H54 (cell line): ENCODE measurements at places on chromosomes 7 and 10.

DNA sequence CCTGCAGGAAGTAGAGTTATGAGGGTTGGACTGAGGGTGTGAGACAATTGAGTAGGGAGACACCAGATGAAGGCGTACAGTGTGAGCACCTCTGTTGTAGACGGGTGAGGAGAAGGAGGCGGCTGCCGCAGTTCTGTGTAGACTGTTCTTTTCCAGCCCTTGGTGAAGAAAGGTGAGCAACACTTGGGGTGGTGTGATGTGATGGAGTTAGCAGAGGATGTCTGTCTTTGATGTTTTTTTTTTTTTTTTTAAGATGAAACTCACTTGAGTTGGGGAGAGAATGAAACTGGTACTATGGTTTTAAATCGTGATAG, 42.8 kb upstream of the RNF216 start:
- DNase-seq, result no peak

GRCh38 chr10:114058297-114058696, 14.6 kb downstream of the ADRB1 start:
- DNase-seq, result no peak

DNA sequence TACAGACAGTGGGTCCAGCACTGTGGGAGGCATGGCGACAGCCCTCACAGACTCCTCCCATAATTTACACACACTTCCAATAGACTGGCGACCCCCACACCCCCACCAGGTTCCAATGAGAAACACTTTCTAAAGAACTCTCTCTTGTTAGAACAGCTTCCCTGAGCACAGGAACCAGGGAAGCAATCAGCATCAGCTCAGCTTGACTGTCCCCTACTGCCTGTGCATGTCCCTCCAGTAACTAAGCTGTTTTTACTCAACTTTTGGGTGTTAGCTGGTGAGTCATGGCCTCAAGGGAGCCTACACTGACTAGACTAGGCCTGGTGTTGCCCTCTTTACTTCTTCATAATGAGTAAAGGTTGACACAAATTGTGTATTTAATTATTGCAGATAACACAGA, 32.6 kb upstream of the HERPUD2 start:
- no peak for DNase-seq

DNA sequence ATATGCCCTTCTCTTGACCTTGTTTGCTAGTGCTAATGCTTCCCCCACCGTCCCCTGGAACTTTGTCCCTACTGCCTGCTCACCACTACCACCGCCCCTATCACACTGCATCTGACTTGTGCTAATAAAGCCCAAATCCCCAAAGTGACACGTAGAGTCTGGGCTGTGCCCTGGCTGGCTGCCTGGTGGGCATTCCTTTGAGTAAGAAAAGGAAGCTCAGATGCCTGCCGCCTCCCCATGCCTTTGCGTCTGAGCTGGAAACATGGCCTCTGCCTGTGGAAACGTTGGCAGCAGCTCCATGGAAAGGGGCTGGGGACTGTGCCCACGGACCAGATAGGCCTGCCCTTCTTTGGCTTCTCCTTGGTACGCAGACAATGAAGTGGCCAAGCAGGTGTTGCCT, 138.3 kb downstream of the CYP26A1 start:
- DNase-seq, result no peak

GRCh38 chr10:33209802-33210201, 124.7 kb downstream of the NRP1 start:
- no peak for DNase-seq

DNA sequence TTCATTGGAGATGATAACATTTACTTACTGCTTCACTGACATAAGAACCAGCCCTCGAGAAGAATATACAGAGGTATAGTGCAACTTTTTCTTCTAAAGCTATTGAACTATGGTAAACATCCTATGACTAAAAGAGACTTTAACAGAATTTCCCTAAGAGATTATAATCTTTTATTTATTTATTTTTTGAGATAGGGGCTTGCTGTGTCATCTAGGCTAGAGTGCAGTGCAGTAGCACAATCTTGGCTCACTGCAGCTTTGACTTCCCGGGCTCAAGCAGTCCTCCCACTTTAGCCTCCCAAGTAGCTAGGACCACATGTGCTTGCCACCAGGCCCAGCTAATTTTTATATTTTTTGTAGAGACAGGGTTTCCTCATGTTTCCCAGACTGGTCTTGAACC, 258.5 kb upstream of the FERD3L start:
- no peak for DNase-seq

- no peak for DNase-seq
Measured at GRCh38 chr10:12638103-12638502, 288.8 kb downstream of the CAMK1D start.

- no peak for DNase-seq
Measured at GRCh38 chr7:100546926-100547800, 8.2 kb downstream of the AGFG2 start.

DNA sequence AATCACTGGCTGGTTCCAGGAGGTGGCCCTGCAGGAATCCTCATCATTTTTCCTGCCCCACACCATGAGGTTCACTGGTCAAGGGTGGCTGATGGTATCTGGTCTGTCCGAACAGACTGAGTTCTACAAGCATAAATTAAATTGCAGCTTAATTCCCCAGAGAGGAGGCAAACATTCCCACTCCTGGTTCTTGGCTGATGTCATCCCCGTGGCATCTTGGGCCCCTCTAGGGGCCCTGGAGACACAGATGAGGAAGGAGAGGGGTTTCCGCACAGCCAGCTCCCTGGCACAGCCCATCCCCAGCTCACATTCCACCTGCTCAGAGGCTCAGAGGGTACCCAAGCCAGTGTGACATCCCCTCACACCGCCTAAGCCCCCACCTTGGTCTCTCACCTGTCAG, 5.3 kb upstream of the KLRG2 start:
- DNase-seq, result no peak

DNA sequence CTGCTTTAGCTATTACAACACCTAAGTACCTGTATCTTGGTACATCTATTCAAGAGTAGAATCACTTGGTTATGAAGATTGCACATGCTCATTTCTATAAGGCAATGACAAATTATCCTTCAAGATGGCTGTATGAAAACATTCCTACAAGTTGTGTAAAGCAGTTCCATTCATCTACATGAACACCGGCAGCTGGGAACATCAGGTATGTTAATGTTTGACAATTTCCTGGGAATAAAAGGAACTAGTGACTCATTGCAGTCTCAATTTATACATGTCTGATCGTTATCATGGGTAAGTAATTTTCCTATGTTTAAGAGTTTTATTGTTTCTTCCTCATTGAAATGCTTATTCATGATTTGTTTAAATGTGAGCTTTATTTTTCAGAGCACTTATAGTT, 203.2 kb upstream of the SEMA3E start:
- DNase-seq, result no peak

- DNase-seq, result no peak
Measured at GRCh38 chr10:131485732-131486131, 174.2 kb upstream of the TCERG1L start.

DNA sequence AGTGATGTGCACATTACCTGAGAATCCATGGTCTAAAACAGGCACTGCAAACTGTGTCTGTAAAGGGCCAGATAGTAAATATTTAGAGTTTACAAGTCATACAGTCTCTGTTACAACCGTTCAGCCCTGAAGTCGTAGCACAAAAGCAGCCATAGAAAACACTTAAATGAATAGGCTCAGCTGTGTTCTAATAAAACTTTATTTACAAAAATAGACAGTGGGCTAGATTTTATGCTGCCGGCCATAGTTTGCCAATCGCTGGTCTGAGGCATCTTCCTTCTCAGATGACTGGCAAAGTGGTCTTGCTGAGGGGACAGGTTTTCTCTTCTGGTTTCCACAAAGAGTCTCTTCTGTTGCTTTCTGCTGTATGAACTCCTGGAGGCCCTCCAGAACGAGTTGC, 121.7 kb downstream of the EMX2 start:
- DNase-seq, result no peak

DNA sequence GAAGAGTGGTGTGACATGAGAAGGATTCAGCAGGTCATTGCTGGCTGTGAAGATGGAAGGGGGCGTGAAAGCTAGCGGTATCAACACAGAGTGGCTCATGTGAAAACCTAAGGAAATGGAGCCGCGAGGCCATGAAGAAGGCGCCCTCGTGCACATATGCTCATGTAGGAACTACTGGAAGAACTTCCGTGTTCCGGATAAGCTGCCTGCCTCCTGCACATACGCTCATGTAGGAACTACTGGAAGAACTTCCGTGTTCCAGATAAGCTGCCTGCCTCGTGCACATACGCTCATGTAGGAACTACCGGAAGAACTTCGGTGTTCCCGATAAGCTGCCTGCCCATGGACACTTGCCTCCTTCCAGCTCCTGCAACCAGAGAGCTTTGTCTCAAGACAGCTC, 179.1 kb downstream of the SDK1 start:
- DNase-seq, result no peak

- DNase-seq, result no peak
Measured at GRCh38 chr10:127736915-127737562, at the start of gene FOXI2. Gene FOXI2, plus strand, starts transcription at chr10:127737185. Its CDS starts 89 bp downstream, at chr10:127737274.

DNA sequence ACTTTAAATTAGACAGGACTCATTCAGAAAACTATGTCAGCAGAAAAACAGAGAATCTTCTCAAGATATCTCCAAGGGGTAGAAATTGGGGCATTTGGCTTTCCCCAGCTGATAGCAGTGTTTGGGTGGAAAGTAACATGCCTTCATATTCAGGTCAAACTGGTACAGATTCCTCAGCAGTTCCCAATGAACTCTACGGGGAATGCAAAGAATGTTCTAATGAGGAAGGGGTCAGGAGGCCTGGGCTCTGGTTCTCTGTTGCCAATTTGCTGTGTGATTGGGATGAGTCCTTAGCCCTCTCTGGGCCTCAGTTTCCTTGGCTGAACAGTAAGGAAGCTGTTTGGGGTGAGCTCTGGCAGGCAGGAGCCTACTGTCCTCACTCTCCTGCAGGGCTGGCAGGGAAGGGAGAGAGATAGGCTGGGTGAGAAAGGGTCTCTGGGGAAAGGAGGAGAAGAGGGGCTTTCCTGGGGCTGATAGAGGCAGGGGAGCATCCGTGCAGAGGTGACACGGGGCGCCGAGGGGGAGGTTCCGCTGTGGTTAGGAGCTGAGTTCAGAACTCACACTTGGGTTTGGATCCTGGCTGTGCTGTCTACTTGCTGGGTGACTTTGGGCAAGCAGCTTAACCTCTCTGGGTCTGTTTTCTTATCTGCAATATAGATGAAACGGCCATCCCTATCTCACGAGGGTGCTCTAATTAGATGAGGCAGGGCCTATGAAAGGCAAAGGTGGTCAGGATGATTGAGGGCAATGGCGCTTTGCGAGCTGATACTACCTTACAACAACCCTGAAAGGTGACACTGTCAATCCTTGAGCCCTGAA, 45.1 kb downstream of the SPOCK2 start:
- no peak for DNase-seq

- no peak for DNase-seq
Measured at GRCh38 chr10:126052171-126052570, 155.8 kb downstream of the FANK1 start.

DNA sequence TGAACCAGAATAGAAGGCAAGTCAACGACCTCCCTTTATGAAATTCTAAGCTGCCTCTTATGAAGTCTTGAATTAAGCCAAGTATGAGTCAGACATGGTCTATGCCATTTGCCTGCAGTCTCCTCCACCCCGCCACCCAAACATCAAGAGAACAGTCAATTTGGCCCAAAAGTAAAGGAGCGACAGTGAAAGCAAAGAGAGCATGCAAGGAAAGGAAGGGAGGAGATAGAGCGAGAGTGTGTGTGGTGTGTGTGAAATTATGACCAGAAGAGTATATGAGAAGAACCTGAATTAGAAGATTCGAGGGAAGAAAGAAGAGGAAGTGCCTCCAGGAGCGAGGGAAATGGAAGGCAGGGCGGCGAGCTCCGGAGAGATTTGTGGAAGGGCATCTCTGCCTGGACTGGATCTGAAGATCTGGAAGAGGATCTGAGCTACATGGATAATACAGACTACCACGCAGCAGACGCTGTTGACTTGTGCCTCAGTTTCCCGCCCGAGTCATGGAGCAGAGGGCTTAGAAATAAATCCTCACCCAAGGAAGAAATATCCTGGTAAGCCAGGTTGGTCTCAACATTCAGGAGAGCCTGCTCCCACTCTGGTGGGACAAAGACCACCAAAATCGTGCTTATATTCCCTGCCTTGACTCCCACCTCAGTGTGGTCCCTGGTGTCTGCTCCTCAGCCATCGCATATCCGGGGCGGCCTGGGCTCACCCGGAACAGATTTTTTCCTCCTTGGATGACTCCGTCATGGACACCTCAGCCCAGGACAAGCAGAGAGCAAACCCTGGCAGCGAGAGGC, 459 bp downstream of the ZDHHC6 start:
- DNase-seq, result no peak

GRCh38 chr10:109898007-109898406, 25.3 kb downstream of the XPNPEP1 start:
- no peak for DNase-seq

DNA sequence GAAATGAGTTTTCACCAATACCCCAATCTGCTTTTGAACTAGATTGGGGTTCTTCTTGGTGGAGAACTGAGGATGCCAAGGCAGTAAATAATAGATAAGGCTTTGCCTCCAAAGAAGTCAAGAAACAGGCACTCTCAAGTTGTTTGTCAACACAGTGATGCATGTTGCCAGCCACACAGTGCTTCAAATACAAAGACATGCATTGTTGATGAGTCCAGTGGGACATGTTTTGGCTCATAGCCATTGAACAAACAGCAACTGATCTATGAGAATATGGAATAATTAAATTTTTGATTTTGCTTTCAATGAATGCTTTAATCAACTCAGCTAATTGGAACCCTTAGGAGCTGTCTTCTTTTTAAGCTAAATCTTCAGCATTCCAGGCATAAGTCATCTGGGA, 346.4 kb downstream of the THSD7A start:
- no peak for DNase-seq

DNA sequence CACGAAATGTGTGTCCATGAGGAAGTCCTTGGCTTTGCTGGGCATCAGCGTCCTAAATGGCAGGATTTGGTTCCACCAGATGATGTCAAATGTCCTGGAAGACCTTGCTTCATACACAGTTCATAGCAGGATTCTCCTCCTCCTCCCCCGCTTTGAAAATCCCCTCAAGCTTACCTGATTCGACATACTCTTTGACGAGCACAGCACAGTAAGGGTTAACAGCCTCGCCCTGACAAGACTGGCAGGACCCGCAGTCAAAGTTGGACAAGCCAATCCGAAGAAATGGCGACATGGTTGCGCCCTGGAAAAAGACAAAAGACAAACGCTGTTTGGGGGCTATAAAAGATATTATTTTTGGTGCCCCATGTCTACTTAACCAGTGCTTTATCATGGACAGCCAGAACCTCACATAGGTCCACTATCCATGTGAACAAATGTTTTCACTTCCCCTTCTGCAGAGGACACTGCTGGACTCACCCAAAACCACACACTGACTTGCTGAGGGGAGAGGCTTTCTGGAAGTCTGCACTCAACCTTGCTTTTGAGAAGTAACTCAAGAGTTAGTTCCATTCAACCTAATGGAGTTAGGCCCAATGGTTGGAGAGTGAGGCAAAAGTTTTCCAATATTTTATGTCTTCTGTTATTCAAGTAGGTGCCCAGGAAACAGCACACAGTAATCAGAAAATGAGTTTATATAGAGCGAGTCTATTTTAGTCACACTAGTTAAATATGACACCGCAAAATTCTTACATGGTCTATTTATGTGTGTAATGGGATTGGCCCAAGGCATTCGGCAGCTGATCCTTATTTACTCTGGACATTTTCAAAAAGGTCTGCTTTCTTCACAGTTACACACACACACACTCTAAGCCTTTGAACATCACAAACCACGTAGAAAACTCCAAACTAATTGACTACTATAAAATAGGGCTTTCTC, 65.0 kb downstream of the PRKCQ start:
- DNase-seq, result no peak

- DNase-seq, result no peak
Measured at GRCh38 chr10:112235920-112236319, 47.3 kb upstream of the TECTB start.

GRCh38 chr7:151008511-151009323, 15.6 kb downstream of the ATG9B start:
- DNase-seq, result no peak

GRCh38 chr10:71065659-71066058, 146.7 kb upstream of the UNC5B start:
- DNase-seq, result no peak
